PC-3 (cell line): ENCODE measurements at places on chromosomes 5 and 9. TPM values are rescaled to one million over a fixed set of nuclear protein-coding genes. Genes with fewer than 3 reads are reported as not detected.

The PALM2AKAP2 gene
- 0.22 and 1.2 TPM in 2 replicates for total RNA-seq

- no peak for DNase-seq
Observed at GRCh38 chr5:132641841-132642240, 16.1 kb upstream of the IL13 start.

GRCh38 chr9:38249587-38250210 lies 142.8 kb upstream of the ALDH1B1 start:
- no peak for DNase-seq

The PCDHB15 gene
- total RNA-seq: not detected in 2 replicates

DNA sequence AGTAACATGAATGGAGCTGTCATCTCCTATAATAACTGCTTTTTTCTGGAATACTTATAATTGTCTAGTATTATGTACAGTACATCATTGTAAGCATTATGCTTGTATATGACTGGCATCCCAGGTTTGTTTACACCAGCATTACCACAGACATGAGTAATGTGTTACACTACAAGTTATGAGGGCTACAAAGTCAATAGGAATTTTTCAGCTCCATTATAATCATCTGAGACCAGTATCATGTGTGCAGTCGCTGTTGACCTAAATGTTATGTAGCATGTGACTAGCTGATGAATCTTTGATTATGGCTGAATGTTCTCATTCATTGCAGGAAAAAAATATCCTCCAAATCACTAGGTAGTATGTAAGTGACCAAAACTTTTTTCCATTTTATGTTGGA lies 2.2 kb downstream of the ZCCHC9 start:
- DNase-seq: peak; percentile 92

GRCh38 chr5:172165465-172165864 lies 22.6 kb downstream of the STK10 start:
- no peak for DNase-seq

- no peak for DNase-seq
Observed at GRCh38 chr9:61674465-61674864, 484.6 kb downstream of the SPATA31A7 start.

The IL3 gene
- total RNA-seq: not detected in 2 replicates

The CORO2A gene
- total RNA-seq: 2.2 and 2.8 TPM in 2 replicates

GRCh38 chr5:66874004-66874403 lies 277.8 kb downstream of the MAST4 start:
- no peak for DNase-seq

The TBC1D13 gene
- 15.0 and 18.8 TPM in 2 replicates for total RNA-seq

- DNase-seq: no peak
Observed at GRCh38 chr5:5326115-5326758, 96.2 kb upstream of the ICE1 start.

GRCh38 chr5:944992-945685 lies 52.5 kb downstream of the TRIP13 start:
- no peak for DNase-seq

The HSD17B3 gene
- total RNA-seq: 0.26 TPM in 1 of 2 replicates, not detected in the other

- DNase-seq: no peak
Observed at GRCh38 chr5:77971776-77972468, 195.8 kb upstream of the TBCA start.

DNA sequence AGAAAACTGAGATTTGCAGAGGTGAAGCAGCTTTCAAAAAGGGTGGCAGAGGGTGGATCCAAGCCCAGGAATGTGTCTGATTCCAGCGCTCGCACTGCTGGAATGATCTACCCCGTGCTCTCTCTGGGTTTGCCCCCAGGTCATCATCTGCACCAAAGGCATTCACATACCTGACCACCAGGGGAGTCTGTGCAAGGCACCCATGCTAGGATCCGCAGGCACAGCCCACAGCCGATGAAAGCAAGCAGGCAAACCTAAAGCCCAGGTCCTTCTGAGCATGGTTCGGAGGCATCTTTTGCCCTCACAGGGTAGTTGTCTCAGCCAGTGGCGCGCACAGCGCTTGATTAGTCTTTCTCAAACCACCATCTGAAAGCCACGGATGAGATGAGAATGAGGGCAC lies 56.6 kb downstream of the TEK start:
- no peak for DNase-seq

The TSSK1B gene
- 0.33 TPM in 1 of 2 replicates, not detected in the other for total RNA-seq

- DNase-seq: no peak
Observed at GRCh38 chr5:128649192-128649591, 111.1 kb upstream of the FBN2 start.

- DNase-seq: peak; percentile 71
Observed at GRCh38 chr5:143314659-143315058, 88.8 kb downstream of the NR3C1 start.

DNA sequence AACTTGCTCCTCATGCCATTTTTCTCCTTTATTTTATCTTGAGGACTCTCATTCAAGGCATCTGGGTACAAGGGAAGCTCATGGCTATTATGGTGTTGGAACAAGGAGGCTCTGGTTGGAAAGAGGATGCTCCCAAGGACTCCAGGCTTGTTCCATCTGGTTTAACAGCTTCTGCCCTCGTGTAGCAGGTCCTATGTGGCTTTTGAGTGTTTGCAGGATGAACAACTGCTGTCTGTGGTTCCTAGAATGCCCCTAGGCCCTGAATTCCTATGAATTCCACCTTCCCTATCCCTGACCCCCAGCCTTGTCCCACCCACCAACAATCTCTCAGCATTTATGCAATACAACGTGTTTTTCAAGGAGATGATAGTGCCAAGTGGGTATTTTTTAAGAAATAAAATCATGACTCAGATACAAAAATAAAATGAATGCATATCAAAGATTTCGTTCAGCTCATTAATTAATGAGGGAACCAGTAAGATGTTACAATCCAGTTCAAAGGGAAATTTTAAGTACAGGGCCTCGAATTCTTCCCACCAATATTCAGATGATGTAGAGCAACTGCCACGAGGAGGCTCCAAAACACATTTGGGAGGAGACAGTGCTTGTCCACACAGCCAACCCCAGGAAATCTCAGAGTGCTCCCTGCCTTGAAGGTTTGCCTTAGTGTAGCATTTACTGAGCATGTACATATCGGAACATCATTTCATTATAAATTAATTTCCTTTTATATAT lies 182.0 kb downstream of the MUSK start:
- DNase-seq: peak; percentile 16

The FUBP3 gene
- 53.7 and 59.6 TPM in 2 replicates for total RNA-seq

DNA sequence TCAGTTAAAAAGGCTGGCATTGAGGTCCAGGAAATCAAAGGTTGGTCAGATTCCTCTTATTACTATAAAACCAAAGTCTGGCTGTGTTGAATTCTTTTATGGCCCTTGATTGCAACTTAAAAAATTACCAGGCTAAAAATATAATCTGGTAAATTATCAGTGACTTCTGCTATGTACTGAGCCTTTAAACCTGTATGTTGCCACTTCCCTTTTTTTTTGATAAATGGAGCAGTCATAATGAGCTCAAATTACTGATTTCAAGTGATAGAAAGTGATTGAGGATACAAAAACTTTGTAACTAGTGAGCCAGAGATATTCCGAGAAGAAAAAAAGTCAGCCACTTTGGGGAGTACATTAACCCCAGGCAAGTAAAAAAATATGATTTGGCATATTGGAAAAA lies 100.1 kb downstream of the GIN1 start:
- no peak for DNase-seq

The IFNA2 gene
- total RNA-seq: not detected in 2 replicates

The NRARP gene
- 35.5 and 36.8 TPM in 2 replicates for total RNA-seq

The OLFML2A gene
- total RNA-seq: 3.4 and 4.7 TPM in 2 replicates

The NR2F1-AS1 gene
- total RNA-seq: 24.1 and 28.8 TPM in 2 replicates

DNA sequence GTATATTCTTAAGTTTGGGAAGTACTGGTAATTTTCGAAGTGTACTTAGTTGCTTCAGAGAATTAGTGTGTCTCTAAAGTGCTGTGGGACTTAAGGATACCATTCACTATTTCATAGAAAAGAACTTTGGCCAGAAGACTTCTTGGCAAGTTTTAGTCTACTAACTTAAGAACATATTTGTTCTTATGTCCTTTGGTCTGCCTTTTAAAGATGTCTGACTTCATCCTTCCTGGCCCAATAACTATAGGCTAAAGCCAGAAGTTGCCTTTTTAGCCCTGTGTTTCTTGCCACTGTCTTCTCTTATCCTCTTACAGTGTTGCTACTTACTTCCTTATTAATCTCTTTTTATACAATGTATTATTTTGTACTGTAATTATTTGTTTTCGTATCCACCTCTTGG lies 6.3 kb downstream of the RBM27 start:
- DNase-seq: no peak

DNA sequence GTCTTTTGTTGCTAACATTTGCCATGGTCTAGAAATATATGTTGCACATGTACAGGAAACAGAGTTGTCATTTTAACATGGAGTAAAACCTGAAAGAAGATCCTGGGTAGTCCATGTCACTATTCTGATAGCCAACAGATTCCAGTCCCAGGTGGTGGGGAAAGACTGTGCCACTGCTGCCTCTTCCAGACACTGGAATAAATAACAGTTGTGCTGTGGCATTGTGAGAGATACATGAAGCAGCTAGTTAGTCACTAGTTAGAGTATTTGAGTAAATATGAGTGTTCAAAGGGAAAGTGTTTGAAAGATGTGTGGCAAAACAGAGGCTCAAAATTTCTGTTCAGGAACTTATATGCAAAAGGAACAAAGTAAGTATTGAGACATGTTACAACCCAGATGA lies 1408.3 kb downstream of the EFNA5 start:
- peak; percentile 44 for DNase-seq

The NR6A1 gene
- 0.77 and 1.6 TPM in 2 replicates for total RNA-seq

GRCh38 chr9:16112116-16112515 lies 559.3 kb downstream of the CCDC171 start:
- DNase-seq: no peak

GRCh38 chr5:114948986-114949621 lies 220.6 kb downstream of the TRIM36 start:
- no peak for DNase-seq

The DPYSL3 gene
- 19.5 and 20.6 TPM in 2 replicates for total RNA-seq
